ENCODE measurements at places on chromosomes 16 and 17. TPM values are rescaled to one million over a fixed set of nuclear protein-coding genes. Genes with fewer than 3 reads are reported as not detected.

C17orf78 gene
- total RNA-seq, result not detected

P2RX5 gene
- 7.8 TPM for total RNA-seq

MPP3 gene
- 2.9 TPM for total RNA-seq

C1QTNF8 gene
- not detected for total RNA-seq

C1QTNF1 gene
- 28.3 TPM for total RNA-seq

CTRB2 gene
- total RNA-seq, result not detected

LGALS9B gene
- total RNA-seq, result not detected

ZNRF1 gene
- total RNA-seq, result 24.2 TPM

PALB2 gene
- total RNA-seq, result 4.9 TPM

DPEP3 gene
- total RNA-seq, result not detected

ITGA2B gene
- not detected for total RNA-seq

TMEM100 gene
- total RNA-seq, result 1.4 TPM

ACAP1 gene
- total RNA-seq, result 2.3 TPM

TMEM238L gene
- not detected for total RNA-seq

LRRC75A gene
- 1.8 TPM for total RNA-seq

ABCA5 gene
- 5.5 TPM for total RNA-seq

PPY gene
- total RNA-seq, result not detected

SRCIN1 gene
- total RNA-seq, result not detected

KRTAP2-3 gene
- 0.89 TPM for total RNA-seq

TM4SF5 gene
- total RNA-seq, result not detected

TMC7 gene
- total RNA-seq, result under 0.01 TPM

MCRIP1 gene
- total RNA-seq, result 127 TPM

Measured in myometrial cell (primary cell).